ENCODE measurements at places on chromosomes 16 and 17. TPM values are rescaled to one million over a fixed set of nuclear protein-coding genes. Genes with fewer than 3 reads are reported as not detected.

Gene DHRS7C
- not detected for total RNA-seq

Gene MRC2
- 39.5 TPM for total RNA-seq

Gene PTX4
- total RNA-seq: 0.14 TPM

Gene CYB561
- total RNA-seq: 33.8 TPM

Gene AANAT
- 0.34 TPM for total RNA-seq

Gene ZG16
- total RNA-seq: not detected

Gene KCNH6
- not detected for total RNA-seq

Gene KRTAP1-5
- not detected for total RNA-seq

Gene CCL1
- not detected for total RNA-seq

Gene RAD51D
- total RNA-seq: 33.4 TPM

Gene SMTNL2
- total RNA-seq: 1.3 TPM

Gene CDH13
- not detected for total RNA-seq

Gene NLRC5
- 5.7 TPM for total RNA-seq

Gene TRPV3
- total RNA-seq: 0.30 TPM

Measured in A549 treated with ZK216348 at 1 μM for 4 hours (cell line).